ENCODE measurements at places on chromosomes 1 and 21.
A peak's percentile ranks its signal among the peaks of the same experiment; 100 is the strongest.

DNA sequence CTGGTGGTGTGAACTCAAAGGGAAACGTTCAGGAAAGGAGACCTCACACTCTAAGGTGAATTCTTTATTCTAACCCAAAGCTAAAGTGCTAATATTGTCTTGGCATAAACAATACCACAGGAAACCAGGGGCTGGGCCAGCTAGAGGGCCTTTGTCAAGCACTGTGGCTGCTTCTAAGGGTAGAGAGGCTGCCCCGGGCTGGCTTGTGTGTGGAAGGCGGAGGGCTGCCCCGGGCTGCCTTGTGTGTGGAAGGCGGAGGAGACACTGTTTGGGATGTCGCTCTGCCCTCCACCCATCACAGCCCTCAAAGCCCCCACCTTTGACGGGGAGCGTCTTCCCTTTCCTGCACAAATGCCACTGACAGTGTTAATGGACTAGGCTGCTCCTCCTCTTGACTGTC, 216.8 kb downstream of the TOMM20 start:
- peak overlapping the region; percentile 52 for H3K27ac ChIP-seq
- ATAC-seq = no peak
- no peaks in the 10 kb centered on the region for H3K36me3 ChIP-seq
- H3K4me3 ChIP-seq = no peak overlapping the region
- H3K27me3 ChIP-seq = no peaks in the 10 kb centered on the region

GRCh38 chr21:36949171-36950141, 17.0 kb downstream of the HLCS start:
- no peaks in the 10 kb centered on the region for H3K27me3 ChIP-seq
- no peak overlapping the region for H3K4me3 ChIP-seq
- peaks cover 52% of the 10 kb centered on the region for H3K36me3 ChIP-seq
- ATAC-seq = no peak
- peaks cover 5% of the 10 kb centered on the region for H3K4me1 ChIP-seq

DNA sequence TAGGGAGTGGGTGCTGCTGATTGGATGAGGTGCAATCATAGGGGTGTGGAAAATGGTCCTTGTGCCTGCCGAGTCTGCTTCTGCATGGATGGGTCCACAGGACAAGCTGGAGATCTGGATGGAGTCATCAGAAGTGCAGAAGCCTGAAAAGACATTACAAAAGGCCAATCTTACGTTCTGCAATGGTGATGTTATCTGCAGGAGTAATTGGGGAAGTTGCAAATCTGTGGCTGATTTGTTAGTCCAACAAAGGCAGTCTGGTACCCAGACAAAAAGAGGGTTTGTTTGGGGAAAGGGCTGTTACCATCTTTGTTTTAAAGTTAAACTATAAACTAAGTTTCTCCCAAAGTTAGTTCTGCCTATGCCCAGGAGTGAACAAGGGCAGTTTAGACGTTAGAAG, 166.5 kb downstream of the PGBD5 start:
- H3K36me3 ChIP-seq = peaks cover 80% of the 10 kb centered on the region
- no peaks in the 10 kb centered on the region for H3K27me3 ChIP-seq
- ATAC-seq = no peak
- H3K4me1 ChIP-seq = no peaks in the 10 kb centered on the region

- peaks cover 6% of the 10 kb centered on the region for H3K27me3 ChIP-seq
- no peaks in the 10 kb centered on the region for H3K4me1 ChIP-seq
- no peak overlapping the region for H3K27ac ChIP-seq
- no peak overlapping the region for H3K4me3 ChIP-seq
- H3K36me3 ChIP-seq = no peaks in the 10 kb centered on the region
Observed at GRCh38 chr1:77265180-77265579, 16.6 kb upstream of the AK5 start.

- H3K27me3 ChIP-seq = no peaks in the 10 kb centered on the region
- peak overlapping the region; percentile 96 for H3K27ac ChIP-seq
- H3K4me3 ChIP-seq = peak overlapping the region; percentile 92
- peaks cover 54% of the 10 kb centered on the region for H3K36me3 ChIP-seq
Observed at GRCh38 chr1:53327182-53327913, 522 bp downstream of the LRP8 start.

GRCh38 chr21:27286760-27287159, 319.9 kb upstream of the ADAMTS5 start:
- no peak overlapping the region for H3K4me3 ChIP-seq
- no peak overlapping the region for H3K27ac ChIP-seq
- ATAC-seq = no peak
- no peaks in the 10 kb centered on the region for H3K4me1 ChIP-seq
- H3K36me3 ChIP-seq = no peaks in the 10 kb centered on the region

- H3K4me1 ChIP-seq = peaks cover 20% of the 10 kb centered on the region
- no peaks in the 10 kb centered on the region for H3K27me3 ChIP-seq
- H3K4me3 ChIP-seq = no peak overlapping the region
Observed at GRCh38 chr1:9823693-9823942, 147 bp downstream of the CLSTN1 start.

DNA sequence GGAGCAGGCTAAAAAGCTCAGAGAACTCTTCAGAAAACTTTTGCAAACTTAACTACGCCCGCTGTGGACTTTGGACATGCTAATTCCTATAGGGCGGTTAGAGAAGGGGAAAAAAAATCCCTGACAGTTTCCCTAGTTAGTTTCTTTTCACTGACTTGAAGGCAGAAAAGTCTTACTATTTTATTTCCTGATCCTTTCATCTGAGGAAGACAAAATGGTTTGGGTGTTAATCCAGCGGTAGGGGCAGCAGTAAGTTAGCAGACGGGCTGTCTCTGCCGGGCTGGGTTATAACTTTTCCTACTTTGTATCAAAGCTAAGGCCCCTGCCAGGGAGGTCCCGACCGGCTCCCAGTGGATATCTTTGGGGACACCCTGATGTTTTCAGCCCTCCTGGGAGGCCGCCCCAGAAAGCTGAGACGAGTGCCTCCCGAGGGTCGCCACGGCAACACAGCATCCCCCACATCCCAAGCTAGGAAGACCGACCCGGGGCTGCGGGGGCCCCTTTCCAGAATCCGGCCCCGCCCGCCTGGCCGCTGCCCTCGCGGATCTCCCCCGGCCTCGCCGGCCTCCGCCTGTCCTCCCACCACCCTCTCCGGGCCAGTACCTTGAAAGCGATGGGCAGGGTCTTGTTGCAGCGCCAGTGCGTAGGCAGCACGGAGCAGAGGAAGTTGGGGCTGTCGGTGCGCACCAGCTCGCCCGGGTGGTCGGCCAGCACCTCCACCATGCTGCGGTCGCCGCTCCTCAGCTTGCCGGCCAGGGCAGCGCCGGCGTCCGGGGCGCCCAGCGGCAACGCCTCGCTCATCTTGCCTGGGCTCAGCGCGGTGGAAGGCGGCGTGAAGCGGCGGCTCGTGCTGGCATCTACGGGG, 162.6 kb downstream of the RUNX1 start:
- H3K4me1 ChIP-seq = peaks cover 27% of the 10 kb centered on the region
- peak overlapping the region; percentile 95 for H3K4me3 ChIP-seq
- peak overlapping the region; percentile 100 for H3K27ac ChIP-seq
- no peak for ATAC-seq
- H3K36me3 ChIP-seq = peaks cover 79% of the 10 kb centered on the region

DNA sequence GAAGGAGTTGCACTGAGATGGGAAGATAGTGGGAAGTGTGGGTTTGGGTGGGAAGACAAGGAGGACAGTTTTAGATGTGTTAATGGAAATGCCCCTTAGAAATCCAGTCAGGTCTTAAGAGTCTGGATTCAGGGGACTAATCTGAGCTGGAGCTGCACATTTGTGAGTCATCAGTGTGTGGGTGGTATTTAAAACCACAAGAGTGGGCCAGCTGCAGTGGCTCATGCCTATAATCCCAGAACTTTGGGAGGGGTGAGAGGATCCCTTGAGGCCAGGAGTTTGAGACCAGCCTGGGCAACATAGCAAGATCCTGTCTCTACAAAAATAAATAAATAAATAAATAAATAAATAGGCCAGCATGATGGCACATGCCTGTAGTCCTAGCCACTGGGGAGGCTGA, 40.9 kb upstream of the SLC6A9 start:
- H3K27me3 ChIP-seq = peaks cover 22% of the 10 kb centered on the region
- H3K4me3 ChIP-seq = no peak overlapping the region
- ATAC-seq = no peak
- H3K4me1 ChIP-seq = no peaks in the 10 kb centered on the region

DNA sequence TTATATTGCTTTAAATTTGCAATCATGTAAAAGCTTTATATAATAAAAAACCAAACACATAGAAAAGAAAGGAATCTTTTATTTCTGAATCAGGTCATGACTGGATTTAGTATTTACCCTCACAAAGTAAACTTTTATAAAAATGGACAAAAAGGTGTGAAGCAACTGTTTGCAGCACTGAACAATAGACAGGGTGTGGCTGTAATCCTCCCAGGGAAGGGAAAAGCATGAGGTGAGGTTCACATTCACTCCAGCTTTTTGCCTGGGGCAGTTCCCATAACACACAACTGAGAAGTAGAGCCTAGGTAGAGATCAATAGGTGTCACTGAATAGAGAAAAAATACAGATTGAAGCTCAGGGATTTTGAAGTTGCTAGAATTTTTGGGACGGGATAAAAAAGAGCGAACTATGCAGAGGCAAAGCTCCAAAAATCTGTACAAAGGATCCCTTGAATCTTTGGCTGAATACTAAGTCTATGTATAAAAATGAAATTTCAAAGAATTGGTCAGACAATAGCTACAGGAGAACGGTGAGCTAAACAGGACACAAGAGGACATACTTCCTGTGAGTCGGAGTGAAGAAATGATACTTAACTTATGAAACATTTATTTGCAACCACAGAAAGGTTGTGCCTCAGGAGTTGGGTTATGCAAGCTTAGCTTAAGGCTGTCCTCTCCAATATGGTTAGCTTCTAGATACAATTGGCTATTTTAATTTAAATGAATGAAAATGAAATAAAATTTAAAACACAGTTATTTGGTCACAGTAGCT, 162.0 kb upstream of the ZP4 start:
- no peaks in the 10 kb centered on the region for H3K36me3 ChIP-seq
- no peaks in the 10 kb centered on the region for H3K4me1 ChIP-seq
- H3K27me3 ChIP-seq = no peaks in the 10 kb centered on the region
- H3K27ac ChIP-seq = no peak overlapping the region
- no peak overlapping the region for H3K4me3 ChIP-seq

DNA sequence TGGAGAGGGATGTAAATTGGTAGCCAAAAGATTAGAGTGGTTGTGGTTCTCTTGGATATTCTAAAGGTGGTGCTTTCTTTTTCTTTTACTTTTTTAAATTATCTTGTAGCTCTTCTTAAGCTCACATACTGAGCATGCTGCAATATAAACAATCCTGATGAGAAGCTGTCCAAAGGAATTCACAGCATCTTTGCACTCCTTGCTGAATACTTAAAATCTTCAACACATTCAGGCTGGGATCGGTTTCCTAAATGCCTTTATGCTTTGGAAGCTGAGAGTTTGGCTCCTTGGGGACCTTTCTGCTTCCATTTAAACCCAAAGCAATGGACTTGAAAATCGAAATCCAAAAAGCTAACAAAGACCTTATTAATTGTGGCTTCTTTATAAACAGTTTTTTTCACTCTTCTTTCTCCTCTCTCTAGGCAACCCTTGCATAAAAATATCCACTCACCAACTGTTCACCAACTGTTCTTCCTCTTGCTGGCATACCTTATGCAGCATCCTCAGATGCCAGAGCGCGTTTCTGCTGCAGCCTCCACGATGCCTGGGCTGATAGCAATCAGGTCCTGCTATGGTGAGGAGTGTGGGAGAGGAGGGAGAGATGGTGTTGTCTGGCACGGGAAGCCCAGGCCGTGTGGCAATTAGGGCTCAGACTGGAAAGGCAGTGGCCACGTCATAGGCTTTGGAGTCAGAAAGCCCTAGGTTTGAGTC, 535.8 kb upstream of the DAB1 start:
- H3K27ac ChIP-seq = no peak overlapping the region
- H3K4me3 ChIP-seq = no peak overlapping the region
- no peak for ATAC-seq
- H3K36me3 ChIP-seq = no peaks in the 10 kb centered on the region
- no peaks in the 10 kb centered on the region for H3K4me1 ChIP-seq

DNA sequence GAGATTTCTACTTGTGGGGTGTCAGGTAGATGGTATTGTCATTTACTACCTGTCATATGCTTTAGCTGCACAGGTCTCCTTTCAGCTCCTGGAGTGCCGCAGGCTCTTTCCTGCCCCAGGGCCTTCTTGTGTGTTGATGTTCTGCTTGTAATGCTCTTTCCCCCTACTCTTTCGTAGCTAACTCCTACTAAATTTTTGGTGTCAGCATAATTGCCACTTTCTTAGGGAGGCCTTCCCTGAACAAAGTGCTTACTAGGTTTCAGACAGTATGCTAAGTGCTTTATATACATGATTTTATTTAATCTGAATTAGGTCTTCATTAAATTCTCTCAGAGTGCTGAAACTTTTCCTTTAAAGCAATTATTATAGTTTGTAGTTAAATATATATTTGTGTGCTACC, 4.8 kb upstream of the THEM4 start:
- no peaks in the 10 kb centered on the region for H3K4me1 ChIP-seq
- no peak for ATAC-seq
- H3K36me3 ChIP-seq = no peaks in the 10 kb centered on the region
- H3K27me3 ChIP-seq = no peaks in the 10 kb centered on the region

DNA sequence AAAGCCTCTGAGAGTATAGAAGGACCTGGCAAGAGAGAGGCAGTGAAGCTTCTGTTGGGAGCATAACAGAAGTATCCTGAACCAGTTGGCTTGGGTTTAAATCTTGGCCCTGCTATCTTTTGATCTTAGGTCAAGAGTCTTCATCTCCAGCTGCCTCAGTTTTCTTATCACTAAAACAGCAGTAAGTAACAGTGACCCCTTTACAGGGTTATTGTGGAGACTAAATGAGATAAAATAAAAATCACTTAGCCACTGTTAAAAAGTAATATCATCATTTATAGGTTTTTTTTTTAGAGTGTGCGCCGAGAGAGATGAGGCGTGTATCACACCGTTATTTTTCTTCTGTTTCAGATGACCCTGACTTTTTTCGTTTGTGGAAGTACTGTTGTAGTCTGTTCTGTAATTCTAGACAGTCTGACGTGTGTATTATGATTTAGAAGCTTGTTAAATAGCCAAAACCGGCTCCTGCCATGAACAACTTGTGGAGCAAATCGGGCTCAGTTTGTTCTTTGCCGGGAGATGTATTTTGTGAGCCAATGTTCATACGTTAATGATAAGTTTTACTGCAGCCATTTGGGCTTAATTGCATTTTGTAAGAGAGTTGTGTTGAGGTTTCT, 1.1 kb downstream of the THRAP3 start:
- no peak for ATAC-seq
- H3K4me1 ChIP-seq = peaks cover 17% of the 10 kb centered on the region
- no peaks in the 10 kb centered on the region for H3K27me3 ChIP-seq

- ATAC-seq = no peak
- H3K27ac ChIP-seq = no peak overlapping the region
- no peaks in the 10 kb centered on the region for H3K36me3 ChIP-seq
- H3K27me3 ChIP-seq = peaks cover 22% of the 10 kb centered on the region
- H3K4me3 ChIP-seq = no peak overlapping the region
- no peaks in the 10 kb centered on the region for H3K4me1 ChIP-seq
Observed at GRCh38 chr1:112083487-112083886, 94.0 kb upstream of the KCND3 start.

DNA sequence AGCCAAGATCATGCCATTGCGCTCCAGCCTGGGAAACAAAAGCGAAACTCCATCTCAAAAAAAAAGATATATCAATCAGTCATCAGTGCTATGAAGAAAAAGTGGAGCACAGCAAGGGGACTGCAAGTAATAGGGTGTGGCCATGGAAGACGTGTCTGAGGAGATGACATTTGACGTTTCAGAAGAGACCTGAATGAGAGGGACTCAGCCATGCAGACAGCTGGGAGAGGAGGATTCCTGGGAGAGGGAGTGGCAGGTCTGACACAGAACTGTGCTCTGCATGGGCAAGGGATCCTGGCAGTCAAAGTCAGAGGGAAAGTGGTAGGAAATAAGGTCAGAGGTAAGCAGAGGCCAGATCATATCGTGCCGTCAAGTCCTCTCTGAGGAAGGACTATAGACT, 3.3 kb downstream of the LAX1 start:
- peak overlapping the region; percentile 78 for H3K27ac ChIP-seq
- peaks cover 26% of the 10 kb centered on the region for H3K4me1 ChIP-seq
- H3K36me3 ChIP-seq = peaks cover 76% of the 10 kb centered on the region
- H3K4me3 ChIP-seq = peak overlapping the region; percentile 89
- ATAC-seq = peak; percentile 15
